ENCODE measurements at places on chromosomes 5 and 9.

- no peak for DNase-seq
These were observed 11.1 kb upstream of the CCDC187 start for GRCh38 chr9:136314944-136315343.

GRCh38 chr5:80959768-80960442, at the start of gene RASGRF2:
TSS of gene RASGRF2 (plus strand) at chr5:80960363. CDS start at chr5:80960739, 376 bp downstream.
- DNase-seq, result no peak

GRCh38 chr5:142426129-142427014, 101.6 kb upstream of the SPRY4 start:
- DNase-seq, result no peak

DNA sequence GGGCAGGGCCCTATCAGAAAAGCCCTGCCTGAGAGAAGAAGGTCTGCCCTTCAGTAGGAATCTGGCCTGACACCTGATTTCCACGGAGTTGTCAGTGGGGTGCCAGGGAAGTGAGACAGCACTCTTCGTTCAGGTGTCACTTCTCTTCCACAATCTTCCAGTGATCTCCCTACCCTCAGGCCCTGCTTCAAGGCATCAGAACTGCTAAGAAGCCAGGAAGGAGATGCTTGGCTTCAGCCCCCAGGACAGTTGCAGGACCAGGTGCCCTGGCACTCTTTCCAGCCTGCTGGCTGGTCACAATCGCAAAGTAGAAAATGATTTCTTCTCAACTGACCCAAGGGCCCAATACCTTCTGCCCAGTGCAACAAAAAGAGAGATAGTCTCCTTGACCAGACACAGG, 50.3 kb downstream of the SPOCK1 start:
- no peak for DNase-seq

- no peak for DNase-seq
These were observed 26.2 kb downstream of the ZNF462 start for GRCh38 chr9:106889061-106889590.

- DNase-seq, result no peak
These were observed 314.1 kb upstream of the PANK3 start for GRCh38 chr5:168893283-168893682.

- no peak for DNase-seq
These were observed 318.7 kb upstream of the ITGA1 start for GRCh38 chr5:52468976-52469375.

DNA sequence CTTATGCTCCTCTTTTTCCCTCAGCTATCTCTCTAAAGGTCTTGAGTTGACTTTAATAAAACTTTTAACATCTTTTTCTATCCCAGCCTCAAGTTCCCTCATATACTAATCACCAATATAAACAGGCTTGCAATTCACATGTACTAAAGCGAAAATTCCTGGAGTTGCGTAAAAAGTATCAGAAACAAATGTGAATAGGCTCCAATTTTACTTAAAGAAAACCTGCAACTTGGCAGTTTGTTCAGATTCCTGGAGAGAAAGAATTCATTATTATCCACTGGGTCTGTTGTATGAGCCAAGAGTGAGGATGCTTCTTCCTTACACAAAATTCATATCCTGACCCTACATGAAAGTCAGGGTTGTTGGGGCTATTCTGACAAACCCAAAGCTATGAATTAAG, 384.2 kb downstream of the DTWD2 start:
- no peak for DNase-seq

- no peak for DNase-seq
These were observed 190.9 kb upstream of the GNA14 start for GRCh38 chr9:77838986-77839385.

- DNase-seq, result no peak
These were observed 19.3 kb upstream of the CDKN2B start for GRCh38 chr9:22028394-22028793.

DNA sequence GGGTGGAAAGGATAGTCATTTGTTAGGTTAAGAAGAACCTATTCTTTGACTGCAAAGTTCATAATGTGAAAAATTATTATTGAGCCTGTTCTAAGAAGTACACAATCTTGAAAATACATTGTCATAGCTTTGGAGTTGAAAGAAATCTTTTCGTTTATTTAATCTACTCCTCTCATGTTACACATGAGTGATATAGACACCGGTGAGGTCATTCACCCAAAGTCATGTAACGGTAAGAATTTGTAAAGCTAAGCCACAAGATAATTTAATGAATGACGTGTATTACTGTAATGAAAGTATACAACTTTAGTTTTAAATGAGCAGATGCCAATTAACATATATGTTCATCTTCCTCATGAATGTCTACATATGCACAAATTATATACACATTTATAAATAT, 284.1 kb upstream of the PDE4D start:
- DNase-seq, result no peak

DNA sequence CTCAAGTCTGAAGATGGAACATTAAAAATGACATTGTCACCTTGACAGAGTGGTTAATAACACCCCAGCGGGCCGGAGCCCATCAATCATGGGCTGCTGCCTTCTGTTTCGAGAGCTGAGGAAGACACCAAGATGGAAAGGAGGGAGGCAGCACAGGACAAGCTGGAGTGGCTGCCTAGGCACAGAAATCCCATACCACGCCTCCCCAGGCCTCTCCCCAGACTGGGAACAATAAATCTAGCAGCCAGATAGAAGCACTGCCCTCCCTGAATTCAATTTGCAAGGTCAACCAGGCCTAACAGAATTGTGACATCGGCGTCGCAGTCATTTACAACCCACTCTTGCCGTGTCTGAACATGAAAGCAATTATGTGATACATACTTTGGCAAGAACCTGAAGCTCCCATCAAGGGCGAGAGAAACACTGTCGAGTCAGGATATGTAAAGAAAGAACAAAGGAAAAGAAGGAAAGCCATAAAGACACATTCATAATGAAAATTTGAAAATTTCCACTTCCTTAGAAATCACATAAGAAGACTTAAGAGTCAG, 35.4 kb upstream of the ZNF354A start:
- no peak for DNase-seq

GRCh38 chr5:168217497-168217896, 73.9 kb upstream of the WWC1 start:
- no peak for DNase-seq

GRCh38 chr5:140338908-140339307, 7.5 kb downstream of the HBEGF start:
- DNase-seq, result no peak

DNA sequence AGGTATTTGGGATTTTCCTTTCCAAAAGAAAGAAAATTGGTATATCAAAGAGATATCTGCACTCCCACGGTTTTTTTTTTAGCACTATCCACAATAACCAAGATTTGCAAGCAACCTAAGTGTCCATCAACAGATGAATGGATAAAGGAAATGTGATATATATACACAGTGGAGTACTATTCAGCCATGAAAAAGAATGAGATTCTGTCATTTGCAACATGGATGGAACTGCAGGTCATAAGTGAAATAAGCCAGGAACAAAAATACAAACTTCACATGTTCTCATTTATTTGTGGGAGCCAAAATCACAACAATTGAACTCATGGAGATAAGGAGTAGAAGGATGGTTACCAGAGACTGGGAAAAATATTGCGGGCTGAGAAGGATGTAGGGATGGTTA, 9.8 kb downstream of the ANKRD31 start:
- no peak for DNase-seq

GRCh38 chr5:13763719-13764118, 180.8 kb downstream of the DNAH5 start:
- no peak for DNase-seq

- no peak for DNase-seq
These were observed 4.9 kb upstream of the SCAMP1 start for GRCh38 chr5:78355561-78355960.

- no peak for DNase-seq
These were observed 309.1 kb downstream of the PSAT1 start for GRCh38 chr9:78606001-78606379.

GRCh38 chr5:135642488-135642870, 63.7 kb upstream of the CXCL14 start:
- no peak for DNase-seq

DNA sequence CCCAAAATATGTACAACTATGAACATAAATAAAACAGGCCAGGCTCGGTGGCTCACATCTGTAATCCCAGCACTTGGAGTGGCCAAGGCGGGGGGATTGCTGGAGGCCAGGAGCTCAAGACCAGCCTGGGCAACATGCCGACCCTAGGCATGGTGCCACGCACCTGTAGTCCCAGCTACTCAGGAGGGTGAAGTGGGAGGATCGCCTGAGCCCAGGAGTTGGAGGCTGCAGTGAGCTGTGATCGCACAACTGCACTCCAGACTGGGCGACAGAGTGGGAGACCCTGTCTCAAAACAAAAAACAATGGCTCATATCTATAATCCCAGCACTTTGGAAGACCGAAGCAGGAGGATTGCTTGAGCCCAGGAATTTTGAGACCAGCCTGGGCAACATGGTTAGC, 1.5 kb downstream of the HAUS6 start:
- no peak for DNase-seq

GRCh38 chr5:111134864-111135263, 42.7 kb downstream of the WDR36 start:
- no peak for DNase-seq

DNA sequence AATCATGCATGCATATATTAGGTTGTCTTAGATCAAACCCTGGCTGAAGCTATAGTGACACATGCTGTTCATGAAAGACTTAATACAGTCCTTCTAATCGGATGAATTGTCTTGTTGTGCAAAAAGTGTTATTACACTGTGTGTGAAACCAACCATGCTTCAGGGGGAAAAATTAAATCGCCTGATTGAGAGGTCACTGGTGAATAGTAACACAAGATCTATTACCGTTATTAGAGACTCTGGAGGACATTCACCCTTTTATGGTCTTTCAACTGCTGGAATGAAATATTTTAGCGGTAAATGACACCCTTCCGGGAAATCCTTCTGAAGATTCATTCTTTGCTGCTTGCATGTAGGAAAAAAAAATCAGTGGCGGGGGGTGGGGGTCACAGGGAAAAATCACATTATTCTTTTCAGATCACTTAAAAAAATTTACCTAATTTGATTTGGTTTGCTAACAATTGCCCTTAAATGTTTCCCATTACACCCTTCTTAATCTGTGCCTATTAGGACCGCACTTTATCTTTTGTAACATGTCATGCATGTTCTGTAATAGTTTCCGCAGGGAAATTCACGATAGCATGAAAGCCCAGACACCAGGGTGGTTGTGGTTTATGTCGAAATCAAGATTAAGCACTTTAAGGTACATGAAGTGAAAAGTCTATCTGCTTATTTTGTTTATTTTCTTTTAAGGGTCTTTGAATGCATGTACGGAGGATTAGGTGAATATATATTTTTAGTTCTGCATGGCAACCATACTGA, 120.6 kb downstream of the FOCAD start:
- no peak for DNase-seq

GRCh38 chr9:72312386-72312987, 52.5 kb downstream of the ZFAND5 start:
- no peak for DNase-seq

- no peak for DNase-seq
These were observed 21.4 kb upstream of the CEP78 start for GRCh38 chr9:78214492-78214891.

GRCh38 chr9:83204047-83204446, 141.1 kb upstream of the RASEF start:
- no peak for DNase-seq

GRCh38 chr5:138790684-138791083, 37.5 kb downstream of the CTNNA1 start:
- DNase-seq, result no peak

- DNase-seq, result no peak
These were observed 515.9 kb downstream of the RAB3C start for GRCh38 chr5:59098743-59099142.

DNA sequence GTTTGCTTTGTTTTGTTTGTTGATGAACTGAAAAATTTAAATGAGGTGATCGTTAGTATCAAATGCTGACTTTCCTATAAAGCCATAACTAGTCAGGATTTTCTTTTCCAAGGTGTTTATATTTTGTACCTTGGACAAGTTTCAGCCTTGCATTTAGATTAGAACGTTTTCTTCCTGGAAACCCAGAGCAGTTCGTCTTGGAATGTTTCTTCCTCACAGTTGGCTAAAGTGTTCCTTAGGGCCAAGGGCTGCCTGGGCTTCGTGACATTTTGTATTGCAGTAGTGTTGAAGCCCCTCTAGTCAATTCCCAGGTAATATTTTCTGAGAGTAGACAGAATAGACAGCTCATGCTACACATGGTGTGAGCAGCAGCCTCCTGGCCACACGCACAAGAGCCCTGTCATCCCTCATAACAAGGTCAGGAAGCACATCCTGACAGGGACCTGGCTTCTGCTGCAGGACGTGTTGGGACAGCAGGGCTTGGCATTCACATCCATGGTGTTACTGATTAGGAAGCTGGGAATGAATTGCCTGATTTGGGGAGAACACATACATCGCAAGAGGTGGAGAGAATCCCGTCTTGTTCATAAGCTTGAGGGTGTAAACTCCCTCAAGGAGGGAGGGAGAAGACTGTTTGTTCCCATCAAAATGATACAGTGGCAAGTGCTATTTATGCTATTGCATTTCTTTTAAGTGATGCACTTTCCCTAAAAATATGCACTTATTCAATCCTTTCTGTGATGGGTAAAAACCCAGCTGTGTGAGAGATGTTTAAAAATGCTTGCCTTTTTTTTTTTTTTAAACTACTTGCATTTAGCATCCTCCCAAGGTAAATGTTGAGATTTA, 31.7 kb downstream of the FUBP3 start:
- DNase-seq, result no peak

GRCh38 chr5:67378256-67378655, 181.7 kb upstream of the CD180 start:
- DNase-seq, result no peak

GRCh38 chr5:141084487-141084989, 9.9 kb upstream of the PCDHB2 start:
- DNase-seq, result no peak

DNA sequence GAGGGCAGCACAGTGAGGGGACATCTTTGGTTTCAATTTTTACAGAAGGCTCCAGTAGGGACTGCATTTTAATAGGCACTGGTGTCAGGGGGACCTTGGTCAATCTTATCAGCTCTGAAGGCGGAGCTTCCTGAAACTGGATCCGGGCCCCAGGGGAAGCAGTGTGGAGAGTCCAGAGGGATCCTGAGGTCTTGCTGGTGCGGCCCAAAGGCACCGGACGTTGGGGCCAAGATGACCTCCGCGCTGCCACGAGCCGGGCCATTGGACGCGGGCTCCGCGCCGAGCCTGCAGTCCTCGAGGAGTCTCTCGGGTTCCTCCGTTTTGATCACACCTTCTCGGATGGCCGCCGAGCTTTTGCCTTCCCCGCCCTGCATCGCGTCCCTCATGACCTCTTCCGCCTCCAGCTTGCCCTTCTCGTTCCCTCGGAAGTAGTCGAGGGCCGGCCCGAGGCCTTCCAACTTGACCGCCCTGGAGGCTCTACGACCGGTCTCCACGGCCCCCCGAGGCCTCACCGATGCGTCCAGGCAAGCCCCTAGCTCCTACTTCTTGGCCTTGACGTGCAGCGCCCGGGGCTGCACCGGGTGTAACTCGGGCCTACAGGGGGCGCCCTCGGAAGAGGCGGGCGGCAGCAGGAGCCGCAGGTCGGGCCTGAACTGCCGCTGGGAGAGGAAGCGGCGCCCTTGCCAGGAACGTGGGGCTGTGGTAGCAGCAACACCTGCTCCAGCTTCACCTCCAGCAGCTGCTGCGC, 18.8 kb downstream of the C5orf52 start:
- no peak for DNase-seq

GRCh38 chr9:125758986-125759763, 12.0 kb downstream of the PBX3 start:
- DNase-seq, result no peak
